ENCODE measurements at places on chromosomes 12 and 14.

- no peak for DNase-seq
These were observed 21.4 kb downstream of the TEAD4 start for GRCh38 chr12:2980630-2981029.

DNA sequence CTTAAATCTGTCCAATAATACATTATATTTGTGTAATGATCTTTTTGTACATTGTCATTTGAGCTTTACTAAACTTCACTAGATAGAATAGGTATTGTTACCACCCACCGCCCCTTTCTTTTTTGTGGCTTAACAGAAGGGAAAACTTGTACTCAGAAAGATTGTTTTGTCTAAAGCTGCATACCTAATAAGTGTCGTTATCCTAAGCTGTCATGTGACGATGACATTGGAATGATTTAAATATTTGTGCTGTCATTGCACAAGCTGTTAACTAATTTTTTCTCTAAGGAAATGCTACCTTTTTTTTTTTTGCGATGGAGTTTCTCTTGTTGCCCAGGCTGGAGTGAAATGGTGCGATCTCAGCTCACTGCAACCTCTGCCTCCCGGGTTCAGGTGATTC lies 3.6 kb downstream of the DIP2B start:
- no peak for DNase-seq

DNA sequence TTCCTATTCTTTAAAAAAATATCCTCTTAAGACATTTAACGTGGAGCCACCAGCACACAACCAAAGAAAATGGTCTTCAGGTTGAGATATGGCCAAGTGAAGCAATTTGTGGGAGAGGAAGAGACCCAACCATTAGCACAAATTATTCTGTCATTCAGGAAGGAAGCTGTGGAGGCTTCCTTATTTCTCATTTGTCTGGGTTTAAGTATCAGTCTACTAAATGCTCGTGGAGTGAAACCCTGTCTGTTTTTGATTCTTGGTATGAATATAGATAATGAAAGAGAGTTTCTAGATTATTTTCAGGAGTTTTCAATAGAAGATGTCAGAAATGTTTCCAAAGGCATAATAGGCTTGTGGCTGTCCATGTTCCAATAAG lies 125.1 kb downstream of the GPR65 start:
- DNase-seq = no peak

DNA sequence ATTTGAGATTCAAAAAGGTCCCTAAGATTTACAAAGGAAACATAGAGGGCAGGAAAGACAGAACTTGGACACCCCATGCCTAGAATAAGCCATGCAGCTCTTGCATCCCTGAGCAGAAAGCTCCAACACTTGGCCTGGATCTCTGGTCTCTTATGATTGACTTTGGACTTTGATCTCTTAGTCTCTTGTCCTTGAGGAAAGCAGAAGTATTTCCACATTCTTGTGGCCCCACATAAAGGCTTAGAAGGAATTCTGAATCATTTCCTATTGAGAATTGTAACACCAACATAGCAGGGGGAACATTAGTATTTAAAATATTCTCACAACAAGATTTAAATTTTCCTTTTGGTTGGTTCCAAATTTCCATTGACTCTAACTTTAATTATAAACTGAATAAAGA lies 283.7 kb upstream of the PRKD1 start:
- DNase-seq = no peak

GRCh38 chr12:77940011-77940423 lies 109.3 kb downstream of the NAV3 start:
- DNase-seq = no peak

- DNase-seq = no peak
These were observed 446.5 kb upstream of the MIS18BP1 start for GRCh38 chr14:45699471-45699870.

GRCh38 chr12:126998031-126998430 lies 1268.9 kb upstream of the TMEM132C start:
- DNase-seq = no peak

DNA sequence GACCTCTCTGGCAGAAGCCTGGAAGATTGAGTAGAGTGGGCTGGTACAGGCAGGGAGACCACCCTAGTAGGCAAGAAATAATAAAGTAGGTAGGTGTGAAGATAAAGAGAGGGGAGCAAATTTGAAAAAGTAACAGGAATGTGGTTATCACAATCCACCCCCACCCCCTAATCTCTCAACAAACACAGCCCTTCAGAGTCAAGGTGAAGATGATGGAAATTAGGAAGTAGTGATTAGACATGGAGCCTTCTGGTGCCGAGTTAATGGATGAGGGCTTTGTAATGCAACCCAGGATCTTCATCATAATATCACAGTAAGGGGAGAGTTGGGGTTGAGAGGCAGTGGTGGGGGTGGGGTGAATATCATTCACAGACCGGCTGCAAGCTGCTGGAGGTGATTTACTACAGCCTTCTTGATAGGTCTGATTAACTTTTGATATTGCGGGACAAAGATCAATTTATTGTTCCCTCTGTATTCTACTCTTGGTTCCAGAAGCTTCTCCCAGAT lies 29.2 kb upstream of the CRY1 start:
- no peak for DNase-seq

GRCh38 chr12:10194160-10194670 lies 15.4 kb downstream of the TMEM52B start:
- no peak for DNase-seq

- DNase-seq = no peak
These were observed 15.4 kb upstream of the IFI27L2 start for GRCh38 chr14:94144765-94145164.

DNA sequence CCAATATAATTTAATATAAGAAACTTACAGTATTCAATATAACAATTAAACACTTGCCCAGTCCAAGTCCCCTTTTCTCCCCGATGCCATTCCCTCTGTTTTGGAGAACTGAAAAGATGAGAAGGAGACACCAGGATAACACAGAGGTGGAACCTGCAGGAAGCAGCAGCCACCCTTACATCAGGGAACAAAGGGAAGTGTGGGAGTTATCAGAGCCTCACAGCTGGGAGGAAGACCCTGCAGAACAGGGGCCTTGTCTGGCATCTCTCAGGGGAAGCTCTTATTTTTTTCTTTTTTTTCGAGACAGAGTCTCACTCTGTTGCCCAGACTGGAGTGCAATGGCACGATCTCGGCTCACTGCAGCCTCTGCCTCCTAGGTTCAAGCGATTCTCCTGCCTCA lies 52.6 kb downstream of the CALM1 start:
- DNase-seq = no peak

DNA sequence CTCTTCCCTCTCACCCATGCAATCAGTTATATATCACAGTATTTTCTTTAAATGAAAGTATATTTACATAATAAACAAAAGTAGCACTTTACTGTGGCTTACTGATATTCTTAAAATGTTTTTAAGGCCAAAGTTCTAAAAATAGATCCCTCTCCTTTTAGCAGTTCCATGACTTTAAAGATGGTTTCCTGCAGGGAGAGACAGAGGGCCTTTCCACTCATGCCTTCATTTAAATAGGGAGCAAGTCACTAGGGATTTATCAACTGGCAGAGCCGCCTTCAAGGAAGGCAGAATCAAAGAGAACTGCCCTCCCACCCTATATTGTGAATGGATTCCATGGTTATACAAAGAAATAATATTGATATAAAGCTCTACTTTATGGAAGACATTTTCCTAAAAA lies 55.5 kb downstream of the DUSP16 start:
- DNase-seq = no peak

DNA sequence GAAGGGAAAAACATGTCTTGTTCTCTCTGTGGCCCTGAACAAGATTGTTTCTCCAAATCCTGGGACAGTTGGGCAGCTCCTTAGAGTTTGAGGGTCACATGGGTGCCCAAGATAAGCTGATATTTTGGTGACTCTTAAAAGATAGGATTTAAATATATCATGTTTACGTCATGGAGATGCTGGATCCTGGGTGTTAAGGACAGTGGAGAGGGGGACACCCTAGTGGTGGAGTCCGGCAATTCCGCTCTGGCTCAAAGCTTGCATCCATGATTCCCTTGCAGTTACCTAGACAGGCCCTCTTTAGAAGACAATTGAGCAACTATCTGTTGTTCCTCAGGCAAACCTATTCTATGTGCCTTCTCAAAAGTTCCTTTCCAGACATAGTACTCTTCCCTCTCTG lies 101.8 kb downstream of the CMKLR1 start:
- DNase-seq = no peak

DNA sequence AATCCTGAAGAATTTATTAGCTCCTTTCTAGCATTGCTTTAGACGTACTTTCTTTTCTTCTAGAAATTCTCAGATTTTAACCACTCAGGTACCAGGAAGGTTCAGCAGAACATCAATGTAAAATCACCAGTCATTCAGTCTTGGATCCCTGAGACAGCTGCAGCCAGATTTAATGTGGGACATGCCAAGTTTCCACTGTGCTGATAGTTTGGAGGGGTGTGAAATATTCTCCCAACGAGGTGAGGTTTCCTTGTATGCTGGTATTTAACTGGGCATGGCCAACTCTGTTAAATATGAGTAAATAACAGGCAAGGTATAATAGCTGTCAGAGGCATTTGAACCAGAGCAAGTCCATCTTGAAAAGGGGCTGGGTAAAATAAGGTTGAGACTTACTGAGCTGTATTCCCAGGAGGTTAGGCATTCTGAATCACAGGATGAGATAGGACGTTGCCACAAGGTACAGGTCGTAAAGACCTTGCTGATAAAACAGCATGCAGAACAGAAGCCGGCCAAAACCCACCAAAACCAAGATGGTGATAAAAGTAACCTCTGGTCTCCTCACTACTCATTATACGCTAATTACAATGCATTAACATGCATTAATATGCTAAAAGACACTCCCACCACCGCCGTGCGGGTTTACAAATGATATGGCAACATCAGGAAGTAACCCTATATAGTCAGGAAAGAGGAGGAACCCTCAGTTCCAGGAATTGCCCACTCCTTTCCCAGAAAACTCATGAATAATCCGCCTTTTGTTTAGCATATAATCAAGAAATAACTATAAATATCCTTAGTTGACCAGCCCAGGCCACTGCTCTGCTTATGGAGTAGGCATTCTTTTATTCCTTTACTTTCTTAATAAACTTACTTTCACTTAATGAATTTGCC lies 75.2 kb upstream of the RASSF8 start:
- DNase-seq = no peak

Data from vagina (tissue), 2 donors.